ENCODE measurements at places on chromosomes 5 and 9. TPM values are rescaled to one million over a fixed set of nuclear protein-coding genes. Genes with fewer than 3 reads are reported as not detected.

IRX1 gene
- total RNA-seq, result not detected

EQTN gene
- total RNA-seq, result not detected

NIPSNAP3A gene
- 27.2 TPM for total RNA-seq

ELAVL2 gene
- total RNA-seq, result 0.20 TPM

ARPC5L gene
- 68.1 TPM for total RNA-seq

PCDHB1 gene
- total RNA-seq, result not detected

SMIM27 gene
- 11.5 TPM for total RNA-seq

Measured in endothelial cell of umbilical vein (primary cell).